ENCODE measurements at places on chromosomes 7 and 10.

- DNase-seq: peak; percentile 77
Measured at GRCh38 chr10:122112625-122113160, 123.7 kb downstream of the TACC2 start.

DNA sequence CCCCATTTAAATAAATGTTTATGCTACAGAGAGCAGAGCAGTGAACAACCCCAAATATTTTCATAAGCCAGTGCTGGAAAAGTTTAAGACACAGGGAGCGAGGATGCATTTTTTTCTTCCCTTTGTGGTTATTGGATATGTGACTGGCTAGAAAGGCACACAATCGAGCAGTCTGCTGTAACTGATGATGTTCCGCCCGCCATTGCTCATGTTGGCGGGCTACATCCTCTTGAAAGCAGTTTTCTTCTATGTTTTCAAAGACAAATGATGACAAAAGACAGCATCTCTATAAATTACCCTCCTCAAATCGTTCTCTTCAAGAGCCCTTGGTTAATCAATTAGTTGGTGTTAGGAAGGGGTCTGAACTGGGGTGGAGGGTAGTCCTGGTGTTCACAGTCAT lies 269.8 kb downstream of the SKAP2 start:
- DNase-seq: no peak

- no peak for DNase-seq
Measured at GRCh38 chr10:63723741-63724140, 202.5 kb downstream of the REEP3 start.

DNA sequence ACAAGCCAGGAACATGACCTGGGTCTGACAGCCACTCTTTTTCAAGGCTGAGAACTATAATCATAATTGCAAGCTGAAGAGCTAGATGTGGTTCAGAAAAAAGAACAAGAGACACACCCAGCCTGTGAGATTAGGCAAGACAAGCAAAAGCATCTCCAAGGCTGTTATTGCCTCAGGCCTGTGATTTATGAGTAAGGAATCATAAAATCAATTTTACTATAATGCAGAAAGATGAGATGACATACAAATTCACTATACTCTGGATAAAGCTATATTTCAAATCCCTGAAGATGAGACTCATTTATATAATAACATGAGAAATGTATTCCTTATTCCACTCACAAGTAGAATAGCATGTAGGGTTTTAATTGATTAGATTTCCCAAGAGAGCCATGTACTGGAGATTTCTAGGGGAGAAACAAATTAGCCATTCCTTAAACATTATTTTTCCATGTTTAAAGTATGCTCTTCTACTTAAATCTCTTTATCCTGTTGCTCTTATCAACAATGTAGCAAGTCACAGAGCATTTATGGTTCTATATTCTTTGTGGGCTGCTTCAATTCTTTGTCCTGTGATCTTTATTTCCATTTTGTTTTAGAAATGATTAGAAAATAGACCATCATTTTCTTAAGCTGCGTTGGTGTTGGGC lies 47.4 kb downstream of the FHIP2A start:
- DNase-seq: no peak

- peak; percentile 41 for DNase-seq
Measured at GRCh38 chr7:33895025-33895804, 10.1 kb upstream of the BMPER start.

GRCh38 chr7:145339319-145339718 lies 503.5 kb upstream of the TPK1 start:
- DNase-seq: no peak

DNA sequence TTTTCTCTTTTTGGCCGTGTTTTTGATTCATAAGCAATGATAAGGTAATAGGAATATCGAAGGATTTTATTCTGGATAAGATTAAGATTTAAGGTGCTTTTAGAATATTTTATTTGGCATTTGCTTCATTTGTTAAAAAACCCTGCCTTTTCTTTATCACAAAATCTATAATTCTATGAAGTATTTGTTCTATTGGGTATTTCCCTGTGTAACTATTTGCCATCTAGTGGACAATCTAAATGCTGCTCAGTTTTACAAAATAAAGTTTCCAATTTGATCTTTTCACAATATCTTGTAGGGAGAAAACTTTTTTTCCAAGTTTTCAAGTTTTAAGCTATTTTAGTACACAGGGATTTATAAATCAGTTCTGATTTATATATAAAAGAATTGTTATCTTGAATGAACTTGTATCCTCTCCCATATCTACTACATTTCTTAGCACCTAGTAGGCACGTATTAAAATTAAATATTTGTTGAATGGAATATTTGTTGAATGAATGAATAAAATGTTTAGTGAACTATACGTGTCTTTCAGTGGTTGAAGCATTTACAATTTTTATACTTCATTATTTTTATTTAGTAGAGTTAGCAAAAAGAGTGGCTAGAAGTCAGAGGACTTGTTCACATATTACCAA lies 26.5 kb downstream of the ANKRD7 start:
- DNase-seq: no peak

GRCh38 chr7:113945018-113945938 lies 26.5 kb upstream of the PPP1R3A start:
- DNase-seq: no peak

DNA sequence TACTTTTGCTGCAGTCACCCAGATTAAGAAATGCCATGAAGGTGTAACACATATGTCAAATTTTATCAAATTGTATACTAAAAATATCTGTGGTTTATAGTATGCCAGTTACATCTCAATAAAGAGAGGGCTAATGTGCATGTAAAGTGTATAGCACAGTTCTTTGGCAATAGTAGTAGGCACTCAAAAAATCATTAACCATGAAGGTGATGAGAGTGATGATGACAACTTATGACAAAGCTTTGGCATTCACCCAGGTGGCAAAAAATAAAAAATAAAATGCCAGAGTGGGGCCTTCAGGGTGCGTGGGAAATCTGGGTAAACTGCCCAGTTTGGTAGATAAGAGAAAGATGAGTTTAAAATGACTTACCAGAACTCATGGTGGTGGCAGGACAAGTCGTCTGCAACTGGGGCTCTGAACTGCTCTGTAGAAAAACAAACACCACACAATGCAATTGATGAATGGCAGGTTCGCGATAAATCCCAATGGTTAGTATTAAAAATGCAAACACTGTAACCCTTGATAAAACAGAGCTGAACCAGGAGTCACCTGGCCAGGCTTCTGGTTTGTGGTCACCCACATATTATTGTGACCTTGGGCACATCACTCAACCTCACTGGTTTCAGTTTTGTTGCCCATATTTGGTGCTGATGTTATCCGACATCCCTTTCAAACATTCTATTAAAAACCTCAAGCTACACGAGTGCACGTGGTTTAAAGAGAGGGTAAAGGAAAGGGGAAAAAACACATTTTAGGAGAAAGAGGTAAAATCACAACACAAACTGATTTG lies 120.2 kb downstream of the SORBS1 start:
- peak; percentile 43 for DNase-seq

- no peak for DNase-seq
Measured at GRCh38 chr7:51141451-51142003, 175.1 kb downstream of the COBL start.

GRCh38 chr7:75900617-75901315 lies 14.2 kb upstream of the POR start:
- DNase-seq: no peak

DNA sequence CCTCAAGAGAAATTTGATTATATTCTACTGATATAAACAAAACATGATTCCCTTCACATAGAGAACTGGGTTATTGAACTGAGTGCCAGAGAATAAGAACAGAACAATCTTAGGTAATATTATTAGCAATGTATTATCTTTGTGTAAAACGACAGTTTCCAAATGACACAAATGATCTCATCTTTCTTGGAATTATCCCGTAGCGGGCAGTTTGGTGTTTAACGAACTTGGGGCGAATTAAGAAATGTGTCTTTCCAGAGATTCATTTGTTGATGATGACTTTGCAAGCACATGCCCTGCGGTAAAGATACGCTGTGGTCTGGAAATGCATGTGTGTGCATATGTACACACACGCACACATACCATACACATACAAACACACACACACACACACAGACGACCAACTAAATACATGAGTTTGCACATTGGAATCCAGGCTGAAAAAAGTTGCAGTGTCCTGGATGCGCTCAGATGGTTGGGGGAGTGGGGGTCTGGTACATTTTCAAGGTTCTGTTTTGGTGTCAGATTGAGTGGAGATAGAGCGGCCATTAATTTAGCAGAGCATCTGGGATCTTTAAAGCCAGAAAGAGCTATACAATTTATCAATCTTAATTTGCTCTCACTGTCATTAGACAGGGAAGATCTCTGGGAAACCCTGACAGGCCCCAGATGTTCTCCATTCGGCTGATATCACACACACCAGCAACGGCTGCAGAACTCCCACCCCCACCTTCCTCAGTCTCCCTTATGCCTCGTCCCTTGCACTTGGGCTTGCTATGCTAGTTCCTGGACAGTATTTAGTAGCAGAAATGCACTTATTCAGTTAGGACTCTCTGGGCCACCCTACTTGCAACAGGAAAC lies 112.4 kb upstream of the FAM171A1 start:
- no peak for DNase-seq

GRCh38 chr7:105896407-105896911 lies 20.1 kb upstream of the ATXN7L1 start:
- no peak for DNase-seq

GRCh38 chr7:132509643-132510042 lies 66.6 kb downstream of the PLXNA4 start:
- DNase-seq: no peak

GRCh38 chr7:42197451-42197850 lies 39.6 kb downstream of the GLI3 start:
- DNase-seq: no peak

DNA sequence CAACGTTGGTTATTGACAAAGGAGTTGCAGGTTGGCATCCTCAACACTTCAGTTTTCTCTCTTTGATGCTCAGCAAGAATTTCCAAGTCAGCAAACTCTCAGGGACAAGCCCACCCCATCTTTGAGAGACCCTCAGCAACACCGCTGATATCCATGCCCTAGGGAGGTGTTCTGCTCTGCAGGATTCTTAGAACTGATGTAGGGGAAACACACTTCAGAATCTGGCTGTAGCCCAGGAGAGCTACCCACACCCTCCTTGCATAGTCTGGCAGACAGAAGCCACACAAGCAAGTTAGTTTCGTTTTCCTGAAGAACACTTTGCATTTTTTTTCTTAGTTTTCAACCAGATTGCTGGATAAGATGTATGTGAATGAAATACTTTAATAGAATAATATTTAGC lies 822 bp downstream of the SAMD9L start:
- DNase-seq: no peak

DNA sequence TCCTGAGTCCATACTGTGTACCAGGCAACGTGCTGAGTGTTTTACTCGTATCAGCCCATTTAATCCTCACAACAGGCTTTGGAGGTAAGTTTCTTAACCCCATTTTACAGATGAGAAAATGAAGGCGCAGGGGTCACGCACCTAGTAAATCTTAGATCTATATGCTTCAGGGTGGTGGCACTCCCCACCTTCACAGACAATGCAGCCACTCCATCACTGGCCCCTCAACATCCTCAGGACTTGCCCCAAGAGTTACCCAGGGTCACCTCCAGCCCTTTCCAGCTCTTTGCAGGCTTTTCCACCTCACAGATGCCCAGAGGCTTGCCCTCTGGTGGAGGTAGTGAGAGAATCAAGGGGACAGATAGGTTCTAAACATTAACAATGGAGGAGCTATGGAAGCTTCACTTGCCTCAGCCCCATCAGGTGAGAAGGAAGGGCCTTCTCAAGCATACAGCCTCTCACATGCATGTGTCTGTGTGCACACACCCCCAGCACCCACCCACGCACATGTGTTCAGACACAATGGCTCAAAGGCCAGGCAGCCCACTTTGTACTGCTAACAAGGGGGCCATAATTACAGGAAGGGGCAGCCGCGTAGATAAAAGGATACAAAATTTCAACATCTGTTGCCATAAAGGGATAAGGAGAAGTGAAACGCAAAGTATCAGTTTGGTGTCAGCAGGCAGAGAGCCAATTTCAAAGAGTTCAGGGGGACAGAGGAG lies 29.1 kb downstream of the DPCD start:
- DNase-seq: no peak

GRCh38 chr7:476736-477360 lies 42.8 kb downstream of the PDGFA start:
- no peak for DNase-seq

DNA sequence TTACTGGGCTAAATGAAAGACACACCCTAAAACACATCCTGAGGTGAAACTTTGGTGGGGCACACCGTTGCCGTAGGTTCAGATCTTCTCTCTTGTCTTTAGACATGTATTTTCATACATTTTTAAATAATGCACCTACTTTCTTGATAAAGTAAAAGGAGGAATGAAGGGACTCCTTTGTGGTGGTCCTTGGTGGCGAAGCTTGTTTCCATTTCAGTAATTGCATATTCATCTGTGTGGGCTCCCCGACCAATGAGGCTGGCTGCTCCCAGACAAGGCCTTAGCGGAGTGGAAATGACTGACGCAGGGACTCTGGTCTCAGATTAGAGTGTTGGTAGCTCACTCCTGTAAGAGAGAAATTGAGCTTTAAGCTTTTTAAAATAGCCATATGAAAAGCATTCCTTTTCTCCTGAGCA lies 815 bp downstream of the CCSER2 start:
- DNase-seq: peak; percentile 47

- DNase-seq: no peak
Measured at GRCh38 chr10:117552156-117552631, 9.6 kb downstream of the EMX2 start.

DNA sequence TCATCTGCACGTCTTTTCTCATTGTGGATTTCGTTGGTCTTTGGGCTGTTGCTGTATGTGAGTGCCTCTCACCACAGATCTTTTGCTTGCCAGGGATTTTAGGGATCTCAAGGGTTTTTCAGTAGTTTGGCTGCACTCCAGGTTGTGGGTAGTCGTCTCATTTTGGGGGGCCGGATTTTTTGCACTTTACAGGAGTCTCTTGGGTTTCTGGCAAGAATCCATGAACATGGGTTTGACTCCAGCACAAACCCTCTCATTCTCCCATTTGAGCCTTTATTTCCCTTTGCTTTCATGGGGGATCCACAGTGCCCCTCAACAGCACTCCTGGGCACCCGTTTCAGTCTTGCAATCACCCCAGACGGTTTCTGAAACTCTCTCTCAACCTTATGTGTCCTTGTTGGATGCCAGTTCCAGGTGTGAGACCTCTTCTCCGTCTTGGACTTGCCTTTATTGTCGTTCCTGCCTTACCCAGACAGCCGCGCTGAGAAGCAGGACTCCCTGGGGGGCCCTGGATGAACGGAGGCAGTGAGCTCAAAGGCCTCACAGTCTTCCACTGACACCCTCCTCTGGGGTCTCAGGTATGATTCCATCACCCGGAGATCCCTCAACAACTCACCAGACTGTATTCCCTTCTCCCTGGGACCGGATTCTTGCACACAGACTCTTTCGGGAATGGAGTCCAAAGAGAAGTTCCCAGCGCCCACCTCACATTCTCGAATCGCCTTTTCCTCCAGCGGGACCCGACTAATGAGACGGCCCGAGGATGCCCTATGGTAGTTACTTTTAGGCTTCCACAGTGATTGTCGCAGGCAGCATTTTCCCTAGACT lies 18.8 kb upstream of the ZNF273 start:
- DNase-seq: no peak

GRCh38 chr10:3902054-3902808 lies 117.2 kb upstream of the KLF6 start:
- DNase-seq: peak; percentile 38
